ENCODE measurements at places on chromosomes 16 and 17. TPM values are rescaled to one million over a fixed set of nuclear protein-coding genes. Genes with fewer than 3 reads are reported as not detected.

- no peaks in the 10 kb centered on the region for H3K36me3 ChIP-seq
- H3K4me3 ChIP-seq = no peak overlapping the region
- no peak overlapping the region for H3K27ac ChIP-seq
- H3K27me3 ChIP-seq = no peaks in the 10 kb centered on the region
Measured at GRCh38 chr17:7173687-7174602, 5.2 kb downstream of the ASGR1 start.

DNA sequence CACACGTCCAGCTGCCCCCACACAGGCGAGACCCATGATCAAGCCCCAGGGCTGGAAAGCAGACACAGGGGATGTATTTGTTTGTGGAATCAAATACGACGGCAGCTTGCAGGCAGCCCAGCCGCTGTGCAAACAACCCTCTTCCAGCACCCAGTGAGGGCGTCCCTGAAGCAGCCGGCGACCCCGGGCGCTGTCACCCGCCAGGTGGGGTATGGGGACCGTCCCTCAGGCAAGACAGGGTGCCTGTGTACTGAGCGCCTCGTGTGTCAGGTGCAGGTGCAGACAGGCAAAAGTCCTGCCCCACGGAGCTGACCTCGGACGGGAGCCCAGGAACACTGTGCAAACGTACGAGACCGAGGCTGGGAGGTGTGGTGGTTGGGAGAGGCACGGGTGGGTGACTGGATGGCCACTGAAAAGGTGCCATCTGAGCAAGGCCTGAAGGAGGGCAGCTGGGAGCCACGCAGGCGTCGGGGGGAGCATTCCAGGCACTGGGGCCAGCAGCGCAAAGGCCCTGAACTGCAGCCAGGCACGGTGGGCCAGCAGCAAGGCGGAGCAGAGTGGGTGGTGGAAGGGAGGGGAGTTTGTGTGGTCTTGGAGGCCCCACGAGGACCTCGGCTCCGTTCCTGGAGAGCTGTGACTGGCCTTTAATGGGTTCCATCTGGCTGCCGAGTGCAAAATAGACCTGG is 48.5 kb downstream of the CBFA2T3 start:
- H3K27me3 ChIP-seq = no peaks in the 10 kb centered on the region
- H3K4me1 ChIP-seq = no peaks in the 10 kb centered on the region
- no peak overlapping the region for H3K27ac ChIP-seq
- no peak overlapping the region for H3K4me3 ChIP-seq
- no peak for DNase-seq
- no peaks in the 10 kb centered on the region for H3K36me3 ChIP-seq

- H3K27me3 ChIP-seq = no peaks in the 10 kb centered on the region
- DNase-seq = no peak
- no peak overlapping the region for H3K27ac ChIP-seq
- peaks cover 3% of the 10 kb centered on the region for H3K4me1 ChIP-seq
- H3K4me3 ChIP-seq = no peak overlapping the region
Measured at GRCh38 chr16:89097392-89097772, 3.7 kb downstream of the ACSF3 start.

DNA sequence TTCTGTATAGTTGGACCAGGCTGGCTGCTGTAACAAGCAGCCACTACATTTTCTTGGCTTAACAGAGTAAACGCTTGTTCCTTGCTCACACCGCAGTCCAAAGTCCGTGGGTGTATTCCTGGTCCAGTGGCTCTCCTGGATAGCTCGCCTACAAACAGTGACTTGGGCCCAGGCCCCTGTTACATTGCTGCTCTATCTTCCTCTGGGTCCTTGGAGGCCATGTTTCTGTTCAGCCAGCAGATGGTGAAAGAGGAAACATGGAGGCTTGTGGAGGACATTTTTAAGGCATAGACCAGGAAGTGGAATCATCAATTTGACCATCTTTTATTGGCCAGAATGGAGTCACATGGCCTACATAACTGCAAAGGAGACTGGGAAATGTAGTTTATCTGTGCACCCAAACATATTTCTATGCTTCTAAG is 55.1 kb downstream of the ATP2C2 start:
- no peaks in the 10 kb centered on the region for H3K36me3 ChIP-seq
- H3K27me3 ChIP-seq = no peaks in the 10 kb centered on the region
- DNase-seq = no peak
- no peak overlapping the region for H3K4me3 ChIP-seq
- H3K4me1 ChIP-seq = no peaks in the 10 kb centered on the region

DNA sequence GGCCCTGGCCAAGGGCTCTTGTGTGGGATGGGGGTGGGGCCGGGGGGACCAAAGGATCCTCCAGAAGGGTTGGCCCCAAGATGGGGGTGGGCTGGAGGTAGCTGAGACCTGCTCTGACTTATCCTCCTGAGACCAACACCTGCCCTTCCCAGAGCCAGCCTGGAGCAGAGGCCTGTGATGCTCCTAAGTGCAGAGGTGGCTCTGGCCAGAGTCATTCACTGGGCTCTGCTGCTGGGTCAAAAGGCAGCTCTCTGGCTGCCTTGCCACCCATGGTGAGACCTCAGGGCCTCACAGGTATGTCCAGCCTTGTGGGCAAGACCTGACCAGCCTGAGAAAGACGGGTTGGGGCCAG is 393 bp downstream of the SERPINF2 start:
- no peaks in the 10 kb centered on the region for H3K36me3 ChIP-seq
- H3K4me3 ChIP-seq = no peak overlapping the region
- no peaks in the 10 kb centered on the region for H3K4me1 ChIP-seq
- H3K27me3 ChIP-seq = no peaks in the 10 kb centered on the region
- no peak for DNase-seq

GRCh38 chr17:34222722-34223497 is 32.2 kb upstream of the CCL2 start:
- DNase-seq = no peak
- no peak overlapping the region for H3K4me3 ChIP-seq
- H3K36me3 ChIP-seq = no peaks in the 10 kb centered on the region
- no peak overlapping the region for H3K27ac ChIP-seq
- H3K4me1 ChIP-seq = no peaks in the 10 kb centered on the region
- H3K27me3 ChIP-seq = no peaks in the 10 kb centered on the region

- no peak for DNase-seq
- H3K4me1 ChIP-seq = no peaks in the 10 kb centered on the region
- no peaks in the 10 kb centered on the region for H3K36me3 ChIP-seq
- H3K27me3 ChIP-seq = no peaks in the 10 kb centered on the region
- no peak overlapping the region for H3K4me3 ChIP-seq
- no peak overlapping the region for H3K27ac ChIP-seq
Measured at GRCh38 chr17:63696381-63696961, 3.5 kb downstream of the LIMD2 start.

DNA sequence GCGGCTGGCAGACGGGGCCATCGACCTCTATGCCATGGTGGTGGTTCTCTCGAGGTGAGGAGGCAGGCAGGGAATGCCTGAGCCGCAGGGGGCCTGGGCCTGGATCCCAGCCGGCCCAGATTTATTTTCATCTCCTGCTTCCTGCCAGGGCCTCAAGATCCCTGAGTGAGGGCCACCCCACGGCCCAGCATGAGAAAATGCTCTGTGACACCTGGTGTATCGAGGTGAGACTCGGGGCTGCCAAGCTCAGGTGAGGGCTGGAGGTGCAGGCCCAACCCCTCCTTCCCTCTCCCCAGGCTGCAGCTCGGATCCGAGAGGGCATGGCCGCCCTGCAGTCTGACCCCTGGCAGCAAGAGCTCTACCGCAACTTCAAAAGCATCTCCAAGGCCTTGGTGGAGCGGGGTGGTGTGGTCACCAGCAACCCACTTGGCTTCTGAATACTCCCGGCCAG is 4.9 kb downstream of the ACADVL start:
- no peaks in the 10 kb centered on the region for H3K27me3 ChIP-seq
- H3K4me1 ChIP-seq = no peaks in the 10 kb centered on the region
- H3K36me3 ChIP-seq = peaks cover 3% of the 10 kb centered on the region
- DNase-seq = no peak

DNA sequence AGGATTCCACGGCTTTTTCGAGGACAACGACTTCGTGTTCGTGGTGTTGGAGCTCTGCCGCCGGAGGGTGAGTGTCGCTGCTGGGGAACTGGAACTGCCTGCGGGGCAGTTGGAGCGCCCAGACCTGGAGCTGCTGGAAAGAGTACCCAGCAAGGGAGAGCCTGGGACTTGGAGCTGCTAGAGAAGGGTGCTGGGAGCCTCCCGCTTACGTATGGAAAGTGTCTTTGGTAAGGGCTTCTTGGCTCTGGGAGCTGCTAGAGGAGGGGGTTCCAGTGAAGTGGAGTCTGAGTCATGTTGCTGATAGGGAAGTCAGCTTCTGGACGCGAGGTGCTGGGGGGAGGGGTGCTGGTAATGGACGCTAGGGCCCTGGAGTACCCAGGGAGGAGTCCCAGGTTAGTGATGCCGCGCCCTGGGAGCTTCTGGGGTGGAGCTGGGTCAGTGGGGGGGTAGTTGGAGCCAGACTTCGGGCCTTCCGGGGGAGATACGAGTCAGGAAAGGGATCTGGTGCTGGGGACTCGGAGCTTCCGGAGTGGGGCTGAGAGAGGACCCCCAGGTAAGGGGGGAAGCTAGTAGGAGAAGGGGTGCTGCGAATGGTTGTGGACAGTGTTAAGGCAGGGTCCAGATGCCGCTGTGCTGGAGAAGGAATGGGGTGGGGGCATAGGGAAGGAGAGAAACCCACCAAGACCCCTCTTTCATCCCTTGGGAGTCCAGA is 741 bp downstream of the PLK1 start:
- no peaks in the 10 kb centered on the region for H3K4me1 ChIP-seq
- no peak overlapping the region for H3K4me3 ChIP-seq
- no peak overlapping the region for H3K27ac ChIP-seq
- DNase-seq = no peak

DNA sequence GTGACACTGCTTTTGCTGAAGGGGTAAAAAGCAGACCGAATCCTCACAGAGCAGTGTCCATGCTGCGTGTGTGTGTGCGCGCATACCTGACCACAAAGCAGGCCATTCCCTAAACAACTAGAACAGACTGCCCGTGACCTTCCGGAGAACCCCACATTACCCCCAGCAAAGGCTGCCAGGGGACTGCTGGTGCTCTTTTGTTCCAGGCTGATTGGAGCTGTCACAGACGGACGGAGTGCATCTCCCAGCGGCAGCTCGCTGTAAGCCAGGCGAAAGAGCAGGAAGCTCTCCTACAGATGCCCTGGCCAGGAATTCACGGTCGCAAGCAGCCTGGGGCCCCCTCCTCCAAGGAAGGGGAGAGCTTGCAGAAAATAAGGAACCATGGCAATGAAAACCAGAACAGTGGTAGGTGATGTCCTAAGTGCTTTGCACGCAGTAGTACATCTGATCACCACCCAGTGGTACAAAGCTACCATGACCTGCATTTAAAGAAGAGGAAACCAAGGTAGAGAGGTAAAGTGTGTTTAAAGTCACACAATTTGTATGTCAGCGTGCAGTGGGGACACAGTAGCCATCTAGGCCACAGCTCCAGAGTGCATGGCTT is 153.4 kb upstream of the DYNLRB2 start:
- H3K4me3 ChIP-seq = no peak overlapping the region
- no peaks in the 10 kb centered on the region for H3K27me3 ChIP-seq
- no peak for DNase-seq
- H3K36me3 ChIP-seq = no peaks in the 10 kb centered on the region
- H3K4me1 ChIP-seq = no peaks in the 10 kb centered on the region
- no peak overlapping the region for H3K27ac ChIP-seq

DNA sequence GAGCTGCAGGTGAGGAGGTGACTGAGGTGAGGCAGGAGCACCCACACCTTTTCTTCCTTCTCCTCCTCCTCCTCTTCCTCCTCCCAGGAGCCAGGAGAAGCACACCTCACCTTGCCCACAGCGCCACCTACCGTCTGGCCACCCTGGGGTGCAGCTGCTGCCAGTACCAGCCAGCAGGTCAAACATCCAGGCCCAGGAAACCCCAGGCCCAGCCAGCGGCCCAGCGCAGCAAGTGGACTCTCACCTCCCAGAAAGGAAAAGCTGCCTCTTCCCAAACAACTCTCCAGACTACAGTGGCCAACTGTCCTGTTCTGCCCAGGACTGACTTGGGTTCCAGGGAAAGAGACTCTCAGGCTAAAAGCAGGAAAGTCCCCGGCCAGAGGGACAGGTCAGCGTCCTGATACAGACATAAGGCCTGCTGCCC is 22.7 kb downstream of the PEMT start:
- no peaks in the 10 kb centered on the region for H3K4me1 ChIP-seq
- peak; percentile 87 for DNase-seq
- H3K4me3 ChIP-seq = no peak overlapping the region
- H3K36me3 ChIP-seq = no peaks in the 10 kb centered on the region

DNA sequence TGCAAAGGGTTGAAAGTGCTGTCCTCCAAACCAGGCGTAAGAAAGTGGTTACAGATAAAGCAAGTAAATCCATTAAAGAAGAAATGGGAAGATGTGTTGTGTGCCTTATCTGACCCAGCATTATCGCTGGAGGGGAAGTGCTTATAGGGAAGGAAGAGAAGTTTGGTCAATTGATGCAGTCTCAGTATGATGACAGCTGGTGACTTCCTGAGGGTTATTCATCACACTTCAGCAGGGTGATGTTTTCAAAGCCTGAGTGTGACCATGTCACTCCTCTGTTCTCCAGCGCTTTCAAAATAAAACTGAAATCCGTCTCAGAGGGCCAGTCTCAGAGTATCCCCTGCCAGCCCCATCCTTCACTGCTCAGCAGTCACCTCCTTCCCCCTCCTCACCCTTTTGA is 505.4 kb upstream of the RBFOX1 start:
- H3K27me3 ChIP-seq = no peaks in the 10 kb centered on the region
- no peak for DNase-seq
- no peak overlapping the region for H3K4me3 ChIP-seq
- no peaks in the 10 kb centered on the region for H3K36me3 ChIP-seq

GRCh38 chr17:50280068-50280467 is 5.8 kb downstream of the TMEM92 start:
- H3K4me1 ChIP-seq = no peaks in the 10 kb centered on the region
- DNase-seq = no peak
- H3K4me3 ChIP-seq = no peak overlapping the region
- peaks cover 7% of the 10 kb centered on the region for H3K36me3 ChIP-seq
- H3K27me3 ChIP-seq = no peaks in the 10 kb centered on the region

DNA sequence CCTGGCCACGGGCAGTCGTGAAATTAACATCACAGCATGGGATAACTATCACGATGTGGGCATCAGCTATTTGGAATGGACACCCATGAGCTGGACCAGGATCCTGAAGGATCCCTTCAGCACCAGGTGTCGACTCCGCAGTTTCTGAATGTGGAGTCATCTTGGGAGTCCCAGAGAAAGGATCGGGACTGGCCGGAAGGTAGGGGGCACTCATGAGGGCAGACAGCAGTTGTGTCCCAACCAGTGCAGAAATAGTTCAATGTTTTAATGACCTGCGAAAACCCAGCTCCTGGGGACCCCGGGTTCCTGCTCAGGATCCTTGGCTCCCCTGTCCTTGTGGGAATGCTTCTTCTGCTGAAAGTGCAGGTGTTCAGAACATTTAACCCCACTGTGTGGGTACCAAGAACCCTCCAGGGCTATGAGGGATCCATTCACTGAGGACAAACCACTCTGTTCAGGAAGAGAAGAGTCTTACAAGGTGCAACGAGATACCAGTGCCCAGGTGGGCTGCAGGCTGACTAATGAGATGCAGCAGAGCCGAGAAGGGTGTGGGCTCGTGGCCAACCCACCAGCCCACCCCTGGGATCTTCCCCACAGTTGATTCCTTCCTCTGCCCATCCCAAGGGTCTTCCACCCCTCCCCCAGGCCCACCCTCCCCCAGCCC is 154.8 kb downstream of the SALL1 start:
- no peak overlapping the region for H3K4me3 ChIP-seq
- no peak overlapping the region for H3K27ac ChIP-seq
- no peaks in the 10 kb centered on the region for H3K36me3 ChIP-seq
- DNase-seq = no peak

NPIPB6 gene
- 2.3 TPM for total RNA-seq

DRC3 gene
- 2.0 TPM for total RNA-seq

COL1A1 gene
- 948 TPM for total RNA-seq

DOC2A gene
- total RNA-seq = 1.8 TPM

CCDC40 gene
- 3.3 TPM for total RNA-seq

NACA2 gene
- not detected for total RNA-seq

Data from aorta (tissue), 5 donors.